ENCODE measurements at places on chromosomes 2 and 18.
A peak's percentile ranks its signal among the peaks of the same experiment; 100 is the strongest.

DNA sequence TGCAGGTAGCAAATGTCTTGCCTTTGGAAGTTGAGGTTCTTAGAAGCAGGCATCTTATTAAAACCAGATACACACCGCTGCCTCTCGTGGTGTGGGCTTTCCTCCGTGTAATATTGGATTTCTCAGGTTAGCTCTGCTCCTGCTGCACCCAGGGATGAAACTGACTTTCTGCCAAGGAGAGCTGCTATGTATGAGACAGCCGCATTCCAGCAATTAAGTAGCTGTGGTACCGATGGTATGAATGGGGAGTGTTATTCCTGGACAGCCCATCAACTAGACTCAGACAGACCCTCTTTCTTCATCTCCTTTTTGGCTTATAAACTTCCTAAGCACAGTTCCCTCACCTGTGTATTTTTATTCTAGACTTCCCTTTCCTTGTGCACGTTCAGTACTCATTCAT is 6.8 kb upstream of the EHD3 start:
- DNase-seq: no peak

GRCh38 chr2:16649353-16650286 is 16.0 kb downstream of the CYRIA start:
- DNase-seq: no peak

GRCh38 chr18:57959278-57959677 is 84.7 kb upstream of the NEDD4L start:
- peak; percentile 40 for DNase-seq

- DNase-seq: no peak
Observed at GRCh38 chr2:149456285-149456684, 125.9 kb downstream of the LYPD6 start.

DNA sequence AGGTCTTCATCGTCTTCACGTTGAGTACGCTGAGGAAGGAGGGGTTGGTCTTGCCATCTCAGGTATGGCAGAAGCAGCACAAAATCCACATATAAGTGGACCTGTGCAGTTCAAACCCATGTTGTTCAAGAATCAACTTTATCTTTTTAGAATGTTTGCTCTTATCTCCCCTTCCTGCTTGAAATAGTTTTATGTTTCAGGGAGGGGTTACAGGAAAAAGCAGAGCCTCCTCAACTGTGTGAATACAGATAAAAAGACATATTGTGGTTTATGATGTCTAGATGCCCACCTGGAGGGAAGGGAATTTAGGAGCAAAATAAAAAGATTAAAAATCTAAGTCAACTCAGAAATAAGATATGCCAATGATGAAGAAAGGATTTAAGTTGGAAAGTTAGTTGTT is 75.9 kb downstream of the VRK2 start:
- no peak for DNase-seq

GRCh38 chr2:198441246-198441645 is 636.9 kb downstream of the PLCL1 start:
- DNase-seq: no peak

GRCh38 chr2:23425885-23426262 is 40.9 kb downstream of the KLHL29 start:
- no peak for DNase-seq

GRCh38 chr18:2108591-2108990 is 462.7 kb downstream of the METTL4 start:
- no peak for DNase-seq

- DNase-seq: no peak
Observed at GRCh38 chr2:52976143-52976949, 791.3 kb upstream of the CHAC2 start.

GRCh38 chr2:5019324-5019723 is 672.9 kb upstream of the SOX11 start:
- no peak for DNase-seq

- no peak for DNase-seq
Observed at GRCh38 chr2:7706791-7707190, 789.6 kb downstream of the RNF144A start.

- no peak for DNase-seq
Observed at GRCh38 chr2:56299171-56299691, 115.4 kb downstream of the CCDC85A start.

- DNase-seq: no peak
Observed at GRCh38 chr2:215745331-215745730, 268.0 kb downstream of the MREG start.

GRCh38 chr2:180029575-180029974 is 22.5 kb upstream of the CWC22 start:
- no peak for DNase-seq

DNA sequence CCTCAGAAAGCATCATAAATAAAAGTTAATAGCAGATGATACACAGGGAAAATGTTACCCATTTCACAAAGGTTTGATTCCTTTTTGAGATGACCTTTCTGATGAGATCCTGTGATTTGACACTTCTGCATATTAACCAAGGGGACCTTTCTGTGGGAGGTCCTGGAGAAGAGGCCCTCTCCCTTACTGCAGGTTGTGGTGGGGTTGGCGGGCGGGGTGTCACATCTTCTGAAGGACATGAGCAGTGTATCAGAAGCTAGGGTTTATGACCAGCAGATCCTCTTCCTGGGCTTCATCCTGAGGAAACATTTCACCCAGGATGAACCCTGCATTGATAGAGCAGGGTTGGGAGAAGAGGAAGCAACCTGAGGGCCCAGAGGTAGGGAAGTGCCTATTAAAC is 37.2 kb upstream of the SCLY start:
- no peak for DNase-seq

DNA sequence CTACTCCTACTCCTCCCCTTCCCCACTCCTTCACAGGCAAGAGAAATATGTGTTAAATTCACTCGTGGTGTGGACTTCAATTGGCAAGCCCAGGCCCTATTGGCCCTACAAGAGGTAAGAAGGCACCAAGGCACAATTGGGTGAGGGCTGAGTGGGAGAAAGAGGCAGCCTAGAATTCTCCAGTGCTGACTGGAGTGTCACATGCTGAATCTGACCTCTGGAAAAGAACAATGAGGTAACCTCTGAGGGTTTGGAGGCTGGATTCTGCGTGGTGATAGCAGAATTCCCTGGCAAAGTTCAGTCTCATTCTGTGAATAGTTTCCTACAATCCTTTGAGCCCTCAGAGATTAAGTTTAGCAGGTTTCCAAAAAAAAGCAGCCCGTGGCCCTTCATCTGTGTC is 6.9 kb downstream of the CENPA start:
- no peak for DNase-seq

DNA sequence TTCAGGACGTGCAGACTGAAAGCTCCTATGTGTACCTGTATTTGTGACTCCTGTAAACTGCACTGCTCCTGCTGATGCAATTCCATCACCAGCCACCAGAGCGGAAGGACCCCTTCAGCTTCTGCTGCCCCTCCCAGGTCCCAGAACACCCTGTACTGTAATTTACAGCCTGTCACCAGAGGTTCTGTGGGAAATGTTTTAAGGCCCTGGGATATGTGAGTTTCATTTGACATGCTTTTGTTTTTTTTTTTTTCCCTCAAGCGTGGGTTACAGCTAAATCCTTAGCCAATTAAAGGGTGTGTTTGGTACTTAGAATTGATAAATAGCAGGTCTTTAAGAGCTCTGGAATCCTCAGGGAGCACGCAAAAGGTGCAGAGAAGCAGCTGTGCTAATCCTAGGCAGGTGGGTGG is 79.4 kb downstream of the KCTD1 start:
- no peak for DNase-seq

DNA sequence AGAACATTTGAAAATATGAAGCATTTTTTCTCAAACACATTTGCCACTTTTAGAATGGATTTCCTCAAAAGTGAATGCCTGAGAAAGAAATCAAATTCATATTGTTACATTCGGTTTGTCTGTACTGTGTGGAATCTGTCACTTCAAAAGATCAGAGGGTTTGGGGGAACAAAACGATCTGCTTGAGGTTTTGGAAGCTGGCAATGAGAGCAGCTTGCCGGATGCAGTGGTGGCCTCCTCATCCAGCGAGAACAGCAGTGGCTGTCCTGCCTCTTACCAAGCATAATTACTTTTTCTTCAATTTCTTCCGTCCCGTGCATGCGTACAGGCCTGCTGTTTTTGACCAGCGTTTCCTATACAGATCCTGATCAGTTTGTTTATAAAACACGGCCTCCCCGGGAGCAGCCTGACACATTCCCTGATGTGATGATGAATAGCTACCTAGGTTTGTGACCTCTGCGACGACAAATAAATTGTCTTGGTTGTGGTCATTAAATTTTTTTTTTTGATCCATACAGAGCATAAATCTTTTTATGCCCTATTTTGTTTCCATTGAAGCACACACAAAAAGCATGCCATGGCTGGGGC is 45.2 kb downstream of the ITGA6 start:
- no peak for DNase-seq

DNA sequence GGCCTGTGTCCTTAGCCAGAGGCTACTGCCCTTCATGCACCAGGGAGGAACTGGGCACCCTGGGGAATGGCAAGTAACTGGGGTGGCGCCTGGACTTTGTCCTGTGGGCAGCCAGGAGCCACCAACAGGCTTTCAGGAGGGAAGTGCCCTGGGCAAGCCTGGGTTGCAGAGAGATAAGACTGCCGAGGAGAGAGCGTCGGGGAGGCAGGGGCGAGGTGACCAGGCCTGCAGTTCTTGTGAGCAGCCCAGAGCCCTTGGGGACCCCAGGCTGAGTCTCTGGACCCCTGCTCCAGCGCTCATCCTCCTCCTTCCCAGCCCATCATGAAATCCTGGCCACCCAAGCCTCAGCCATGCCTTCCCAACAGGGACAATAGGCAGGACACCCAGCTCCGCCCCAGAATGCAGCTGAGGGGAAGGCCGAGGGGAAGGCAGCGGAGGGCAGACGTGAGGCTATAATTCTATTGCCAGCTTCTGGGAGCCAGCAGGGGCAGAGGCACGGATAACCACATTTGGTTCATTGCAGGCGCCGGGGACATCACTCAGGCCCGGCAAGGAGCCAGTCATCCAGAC is 25.1 kb downstream of the ADRA2B start:
- peak; percentile 8 for DNase-seq

DNA sequence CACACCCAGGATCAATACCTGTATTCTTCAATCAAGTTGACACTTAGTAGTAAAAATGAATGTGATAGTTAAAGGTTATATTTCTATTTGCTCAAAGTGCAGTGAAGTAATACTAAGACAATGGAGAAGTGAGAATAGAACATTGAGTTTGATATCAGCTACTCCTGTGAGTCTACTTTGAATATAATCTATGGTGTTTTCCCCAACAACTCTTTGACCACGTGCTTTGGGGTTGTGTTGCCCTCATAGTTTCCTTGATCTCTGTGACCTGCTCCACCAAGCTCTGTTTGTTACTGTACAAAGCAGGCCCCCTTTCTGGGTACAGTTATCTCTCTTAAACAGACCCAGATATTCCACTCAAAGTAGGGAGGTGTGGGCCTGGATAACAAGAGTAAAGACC is 222.9 kb downstream of the GALR1 start:
- no peak for DNase-seq

- no peak for DNase-seq
Observed at GRCh38 chr2:222052934-222053367, 245.8 kb downstream of the PAX3 start.

GRCh38 chr2:144198116-144198515 is 321.8 kb downstream of the ZEB2 start:
- no peak for DNase-seq

DNA sequence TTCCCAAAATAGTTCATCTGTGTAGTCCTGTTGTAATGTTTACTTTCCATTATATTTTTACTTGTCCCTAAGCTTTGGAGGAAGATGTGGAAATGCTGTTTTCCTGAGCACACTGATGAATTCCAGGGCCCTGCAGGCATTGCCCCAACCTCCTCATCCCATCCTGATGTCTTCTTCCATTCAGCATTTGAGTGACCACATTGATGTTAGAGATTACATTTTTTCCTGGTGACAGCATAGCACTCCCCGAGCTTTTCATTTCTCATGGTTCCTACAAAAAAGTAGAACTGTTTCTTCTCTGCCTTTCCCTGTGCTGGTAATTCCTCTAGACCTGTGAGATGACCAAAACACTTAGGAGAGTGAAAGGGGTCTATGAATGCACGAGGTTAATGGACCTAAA is 4.8 kb downstream of the IL36A start:
- DNase-seq: no peak
